ENCODE measurements at places on chromosomes 11 and 22.

DNA sequence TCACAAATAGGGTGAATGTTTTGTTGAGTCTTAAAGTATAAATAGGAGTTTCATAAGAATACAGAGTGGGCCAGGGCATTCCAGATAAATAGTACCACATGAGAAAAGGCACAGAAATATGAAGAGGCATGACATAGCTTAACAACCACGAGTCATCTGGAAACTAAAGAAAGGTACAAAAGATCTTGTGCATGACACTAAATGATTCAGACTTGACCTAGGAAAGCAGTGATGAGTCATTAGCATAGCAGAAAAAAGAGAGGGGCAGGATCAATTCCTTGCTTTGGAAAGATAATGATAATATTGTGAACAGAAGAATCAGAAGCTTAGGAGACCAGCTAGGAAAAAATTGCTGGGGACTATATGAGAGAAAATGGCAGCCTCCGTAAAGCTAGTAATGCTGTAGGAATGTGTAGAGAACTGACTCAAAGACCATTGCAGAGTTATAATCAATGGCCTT is 47.6 kb upstream of the FIBIN start:
- no peak for DNase-seq

- DNase-seq: no peak
These were observed 24.8 kb downstream of the CTNND1 start for GRCh38 chr11:57786436-57786835.

GRCh38 chr11:1226986-1227550 is 4.2 kb downstream of the MUC5B start:
- no peak for DNase-seq

- DNase-seq: no peak
These were observed 11.1 kb downstream of the APOL3 start for GRCh38 chr22:36149441-36149840.

- no peak for DNase-seq
These were observed 18.9 kb downstream of the LGR4 start for GRCh38 chr11:27453701-27454100.

- DNase-seq: peak; percentile 90
These were observed 23.1 kb downstream of the MICAL3 start for GRCh38 chr22:18001040-18001893.

DNA sequence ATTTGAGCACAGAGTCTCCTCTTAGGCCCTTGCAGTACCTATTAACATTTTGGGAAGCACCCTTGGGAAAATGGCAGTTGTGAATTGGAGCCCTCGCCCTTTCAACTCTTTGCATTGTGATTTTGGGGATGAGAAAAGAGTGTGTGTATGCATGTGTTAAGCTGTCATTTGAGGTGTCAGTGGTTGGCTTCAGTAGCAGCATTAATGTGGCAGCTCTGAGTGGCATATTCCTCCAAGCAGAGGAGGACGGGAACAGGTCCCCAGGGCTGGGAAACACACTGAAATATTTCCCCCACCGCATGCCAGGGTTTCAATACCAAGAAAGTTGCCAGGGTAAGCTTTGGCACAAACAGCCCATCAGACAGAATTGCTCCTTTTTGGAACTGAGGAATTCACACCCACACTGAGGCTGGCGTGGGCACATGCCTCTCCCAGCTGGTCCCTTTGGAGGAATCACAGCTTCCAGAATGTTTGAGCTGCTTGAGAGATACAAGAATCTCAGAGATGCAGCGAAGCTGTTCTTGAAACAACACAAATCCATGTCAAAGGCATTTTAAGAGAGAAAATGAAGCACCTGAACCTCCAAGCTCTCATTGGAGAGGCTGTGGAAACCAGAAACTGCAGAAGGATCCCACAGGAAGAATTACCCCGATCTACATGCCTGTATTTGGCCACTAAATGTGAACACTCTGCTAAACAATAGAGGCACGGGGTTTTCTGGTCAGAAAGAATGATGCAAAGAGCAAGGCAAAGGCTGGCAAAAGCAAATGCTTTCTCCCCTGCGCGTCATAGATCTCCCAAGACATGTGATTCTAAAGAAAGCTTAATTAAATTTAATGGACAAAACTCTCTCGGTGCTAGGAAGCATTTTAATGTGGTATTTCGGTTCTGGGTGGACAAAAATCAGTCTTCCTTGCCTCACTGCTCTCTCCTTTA is 67.2 kb upstream of the RCN1 start:
- DNase-seq: no peak

DNA sequence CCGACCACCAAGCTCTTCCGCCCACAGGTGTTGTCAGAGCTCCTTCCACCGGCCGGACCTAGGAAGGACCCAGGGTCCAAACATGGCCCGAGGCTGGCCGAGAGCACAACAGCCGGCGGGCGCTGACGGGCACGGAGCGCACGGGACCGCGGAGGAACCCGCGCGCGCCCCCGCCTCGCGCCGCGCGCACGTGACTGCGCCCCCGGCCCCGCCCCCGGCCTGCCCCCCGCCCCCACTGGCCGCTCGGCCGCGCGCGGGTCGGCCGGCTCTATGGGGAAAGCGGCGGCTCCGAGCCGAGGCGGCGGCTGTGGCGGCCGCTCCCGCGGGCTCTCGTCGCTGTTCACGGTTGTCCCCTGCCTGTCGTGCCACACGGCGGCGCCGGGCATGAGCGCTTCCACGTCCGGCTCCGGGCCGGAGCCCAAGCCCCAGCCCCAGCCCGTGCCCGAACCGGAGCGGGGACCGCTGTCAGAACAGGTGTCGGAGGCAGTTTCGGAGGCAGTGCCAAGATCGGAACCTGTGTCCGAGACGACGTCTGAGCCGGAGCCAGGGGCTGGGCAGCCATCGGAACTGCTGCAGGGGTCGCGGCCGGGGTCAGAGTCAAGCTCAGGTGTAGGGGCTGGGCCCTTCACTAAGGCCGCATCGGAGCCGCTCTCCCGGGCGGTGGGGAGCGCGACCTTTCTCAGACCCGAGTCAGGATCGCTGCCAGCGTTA is at the start of gene OSBP2:
Gene OSBP2, plus strand, starts transcription at position 235 of the 711 bp plus-strand sequence. Its CDS starts 36 bp downstream, at position 271.
- DNase-seq: no peak

DNA sequence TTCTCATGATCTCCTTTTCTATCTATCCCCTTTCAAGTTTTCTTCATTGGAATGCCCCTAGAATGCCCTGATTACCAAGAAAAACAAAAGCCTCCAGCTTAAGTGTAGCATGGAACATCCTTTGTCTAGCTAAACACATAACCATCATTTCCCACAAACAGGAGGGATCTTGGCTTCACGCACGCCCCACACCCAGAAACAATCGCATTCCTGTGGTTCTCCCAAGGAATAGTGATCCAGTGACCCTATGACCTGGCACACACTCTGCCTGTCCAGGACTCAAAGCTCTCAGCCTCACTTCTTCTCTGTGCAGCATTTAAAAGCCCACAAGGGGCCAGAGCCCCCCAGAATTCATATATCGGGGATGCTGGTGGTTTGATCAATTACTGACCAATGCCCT is 9.3 kb upstream of the POU2AF1 start:
- DNase-seq: no peak

GRCh38 chr22:41876675-41877074 is 38.2 kb downstream of the SHISA8 start:
- DNase-seq: no peak

DNA sequence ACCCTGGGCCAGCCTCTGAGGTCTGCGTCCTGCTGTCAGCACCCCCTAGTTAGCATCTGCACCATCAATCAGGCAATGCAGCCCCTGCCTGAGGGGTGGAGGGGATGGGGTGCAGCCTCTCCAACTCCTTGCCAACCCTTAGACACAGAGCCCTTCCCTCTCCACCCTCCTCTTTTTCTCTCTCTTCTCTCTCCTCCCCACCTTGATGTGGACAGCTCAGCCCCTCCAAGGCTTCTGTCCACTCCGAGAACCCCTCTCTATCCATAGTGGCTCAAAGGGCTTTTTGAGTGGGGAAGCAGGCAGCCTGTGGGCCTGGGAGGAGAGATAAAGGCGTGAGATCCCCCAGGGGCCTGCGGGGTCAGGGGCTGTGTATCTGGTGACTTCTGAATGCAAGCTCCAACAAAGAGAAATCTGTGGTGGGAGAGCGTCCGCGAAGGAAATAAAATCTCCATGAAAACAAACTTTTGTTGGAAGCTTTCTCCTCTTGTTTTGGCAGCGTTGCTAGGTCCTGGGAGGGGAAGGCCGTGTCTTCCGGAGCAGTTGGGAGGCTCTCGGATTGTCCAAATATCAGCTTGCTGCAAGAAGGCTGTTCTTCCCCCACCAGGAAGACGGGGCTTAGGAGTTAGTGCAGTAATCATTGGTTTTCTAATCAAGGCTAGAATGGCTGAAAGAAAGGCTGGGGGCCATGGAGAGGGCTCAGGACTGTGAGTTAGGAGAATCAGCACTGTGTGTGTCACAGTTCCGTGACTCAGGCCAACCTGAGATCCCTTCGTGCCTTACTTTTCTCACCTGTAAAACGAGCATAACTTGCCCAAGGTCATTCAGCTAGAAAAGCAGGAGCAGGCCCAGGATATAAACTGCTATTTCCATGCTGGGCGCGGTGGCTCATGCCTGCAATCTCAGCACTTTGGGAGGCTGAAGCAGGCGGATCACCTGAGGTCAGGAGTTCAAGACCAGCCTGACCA is 50.3 kb downstream of the PKNOX2 start:
- DNase-seq: no peak

GRCh38 chr22:28810821-28811491 is 10.6 kb upstream of the XBP1 start:
- DNase-seq: no peak

- no peak for DNase-seq
These were observed 17.6 kb downstream of the ALKBH8 start for GRCh38 chr11:107547961-107548360.

- peak; percentile 96 for DNase-seq
These were observed 19.8 kb downstream of the FAM118A start for GRCh38 chr22:45329530-45329936.

DNA sequence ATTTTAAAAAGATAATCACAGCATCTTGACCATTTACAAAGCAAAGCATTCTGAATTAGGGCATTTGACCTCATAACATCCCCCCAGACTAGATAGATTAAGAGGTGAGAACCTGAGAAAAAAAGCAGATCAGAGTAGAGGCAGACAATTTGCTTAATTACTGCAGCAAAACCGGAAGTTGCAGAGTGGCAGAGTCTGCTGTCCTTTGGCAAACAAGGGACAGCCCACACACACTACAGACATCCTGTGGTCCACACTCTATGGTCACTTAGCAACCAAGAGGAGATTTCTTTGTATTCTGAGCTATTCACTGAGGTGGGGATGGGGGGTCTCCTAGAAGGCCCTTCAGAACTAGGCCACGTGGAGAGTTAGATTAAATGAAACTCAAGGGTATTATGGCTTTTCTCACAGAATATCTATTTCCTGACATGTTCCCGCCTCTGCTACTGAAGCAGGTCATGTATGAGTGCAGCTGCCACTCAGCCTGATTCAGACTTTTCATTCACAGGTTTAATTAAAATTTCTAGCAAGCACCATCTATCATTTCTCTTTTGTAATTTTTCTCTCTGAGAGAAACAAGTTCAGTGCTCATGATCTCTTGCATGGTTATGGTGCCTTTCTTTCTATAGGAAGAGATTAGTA is 48.5 kb downstream of the SVIP start:
- DNase-seq: no peak

DNA sequence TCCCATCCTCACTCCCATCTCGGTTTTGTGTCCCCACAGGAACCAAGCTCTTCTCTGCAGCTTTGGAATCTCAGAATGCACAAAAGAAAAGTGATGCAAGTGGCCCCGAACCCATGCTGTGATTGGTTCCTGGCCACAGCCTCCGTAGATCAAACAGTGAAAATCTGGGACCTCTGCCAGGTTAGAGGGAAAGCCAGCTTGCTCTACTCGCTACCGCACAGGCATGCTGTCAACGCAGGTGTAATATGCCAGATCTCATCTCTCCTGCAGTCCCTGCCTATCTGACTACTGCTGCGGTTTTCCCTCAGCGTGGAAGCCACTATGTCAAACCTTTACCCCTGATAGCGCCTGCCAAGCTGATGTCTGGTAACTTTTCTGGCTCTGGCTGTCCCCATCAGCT is 200.5 kb upstream of the LRRC4C start:
- no peak for DNase-seq

- DNase-seq: peak; percentile 7
These were observed 33.4 kb upstream of the API5 start for GRCh38 chr11:43278193-43278956.

- peak; percentile 63 for DNase-seq
These were observed 4.8 kb upstream of the PAX6 start for GRCh38 chr11:31815711-31816467.

DNA sequence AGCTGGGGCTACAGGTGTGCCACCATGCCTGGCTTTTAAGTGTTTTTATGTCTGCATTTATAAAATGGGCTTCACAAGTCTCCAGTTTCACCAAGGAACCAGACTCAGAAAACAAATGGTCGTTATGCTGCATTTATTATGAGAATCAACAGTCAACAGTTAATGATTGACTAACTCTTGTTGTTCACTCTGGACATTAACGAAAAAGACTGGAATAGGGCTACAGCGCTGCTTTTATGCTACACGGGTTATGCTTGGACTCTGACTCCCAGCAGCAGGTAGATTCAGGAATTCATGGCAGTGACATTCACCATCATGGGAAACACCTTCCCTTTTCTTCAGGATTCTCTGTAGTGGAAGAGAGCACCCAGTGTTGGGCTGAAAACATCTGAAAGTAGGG is 44.4 kb upstream of the CHKA start:
- no peak for DNase-seq

DNA sequence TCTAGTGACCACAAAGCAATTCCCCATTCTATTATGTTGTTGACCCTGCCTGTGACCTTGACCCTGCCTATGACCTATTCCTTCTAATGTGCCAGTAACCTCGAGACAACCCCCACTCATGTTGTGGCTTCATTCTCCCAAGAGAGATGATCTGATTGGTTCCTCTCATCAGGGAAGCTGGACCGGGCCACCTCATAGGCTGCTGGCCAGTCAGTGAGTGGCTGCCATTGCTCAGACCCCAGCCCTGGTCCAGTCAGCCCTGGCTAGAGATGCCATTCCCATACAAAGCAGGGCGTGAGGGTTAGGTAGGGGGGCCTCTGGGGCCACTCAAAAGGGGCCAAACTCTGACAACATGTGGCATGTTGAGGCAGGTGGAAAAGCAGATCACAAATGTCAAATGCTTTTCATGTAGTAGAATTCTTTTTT is 11.9 kb downstream of the SLC29A2 start:
- DNase-seq: no peak

DNA sequence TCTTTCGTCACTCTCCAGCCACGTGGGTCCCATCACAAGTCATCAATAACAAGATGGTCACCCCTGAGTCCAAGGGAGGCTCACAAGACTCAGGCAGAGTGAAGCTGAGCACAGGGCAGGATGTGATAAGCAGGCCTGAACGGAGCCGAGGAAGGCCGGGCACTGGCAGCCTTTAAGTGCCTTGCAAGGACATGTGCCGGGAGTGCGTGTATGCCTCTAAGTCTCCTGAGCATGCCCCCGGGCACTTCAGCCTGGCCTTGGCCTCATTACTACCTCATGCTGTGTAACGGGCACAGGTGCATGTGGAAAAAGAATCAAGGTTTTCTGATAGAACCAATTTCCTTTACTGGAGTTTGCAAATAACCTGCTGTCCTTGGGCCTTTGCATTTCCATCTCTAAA is 55.8 kb downstream of the UBASH3B start:
- no peak for DNase-seq

GRCh38 chr11:96366024-96366423 is 23.0 kb upstream of the MAML2 start:
- no peak for DNase-seq
